ENCODE measurements at places on chromosomes 3 and 15.
A peak's percentile ranks its signal among the peaks of the same experiment; 100 is the strongest.

DNA sequence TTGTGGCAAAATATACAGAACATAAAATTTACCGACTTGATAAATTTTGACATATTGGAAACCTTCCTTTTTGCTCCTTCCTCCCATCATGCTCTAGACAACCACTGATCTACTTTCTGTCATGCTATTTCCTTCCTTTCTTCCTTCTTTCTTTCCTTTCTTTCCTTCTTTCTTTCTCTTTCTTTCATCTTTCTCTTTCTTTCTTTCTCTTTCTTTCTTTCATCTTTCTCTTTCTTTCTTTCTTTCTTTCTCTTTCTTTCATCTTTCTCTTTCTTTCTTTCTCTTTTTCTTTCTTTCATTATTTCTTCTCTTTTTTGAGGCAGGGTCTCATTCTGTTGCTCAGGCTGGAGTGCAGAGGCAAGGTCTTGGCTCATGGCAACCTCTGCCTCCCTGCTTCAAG is 8.9 kb upstream of the TMEM45A start:
- DNase-seq = no peak

GRCh38 chr15:88904624-88905327 is 8.4 kb downstream of the MFGE8 start:
- peak; percentile 39 for DNase-seq

DNA sequence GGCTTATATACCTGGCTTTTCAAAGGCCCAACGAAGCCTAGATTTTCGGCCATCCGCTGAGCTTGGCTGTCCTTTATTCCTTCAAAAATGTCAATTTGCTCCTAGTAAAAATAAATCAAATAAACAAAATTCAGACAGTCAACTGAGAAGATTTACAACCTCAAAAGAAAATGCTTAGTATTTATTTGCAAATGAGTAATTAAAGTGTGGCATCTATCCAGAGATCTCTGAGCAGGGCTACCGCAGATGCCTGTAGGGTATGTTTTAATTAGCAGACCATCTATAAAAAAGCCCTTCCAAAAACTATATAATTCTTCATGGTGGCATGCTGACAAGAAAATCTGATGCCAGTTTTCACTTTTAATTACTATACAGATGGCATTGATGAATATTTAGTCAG is 136.2 kb downstream of the SUCLG2 start:
- no peak for DNase-seq

- no peak for DNase-seq
Measured at GRCh38 chr15:27587810-27588209, 511.3 kb downstream of the OCA2 start.

DNA sequence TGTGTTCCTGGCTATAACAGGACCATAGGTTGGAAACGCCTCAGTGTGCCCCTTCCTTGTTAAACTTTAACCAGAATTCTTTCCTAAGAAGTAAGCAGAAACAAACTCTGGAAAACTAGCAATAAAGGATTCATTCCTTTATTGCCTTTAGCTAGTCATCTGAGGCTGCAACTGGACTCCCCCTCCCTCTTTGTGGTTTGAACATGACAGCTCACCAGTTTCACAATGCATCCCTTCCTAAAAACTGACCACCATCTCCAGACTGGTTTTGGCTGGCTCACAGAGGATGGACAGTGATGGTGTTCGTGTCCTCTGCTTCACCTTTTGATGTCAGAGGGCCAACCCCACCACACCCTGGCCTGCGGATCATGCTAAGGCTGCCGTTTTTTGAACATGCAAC is 27.9 kb upstream of the TGFBR2 start:
- peak; percentile 73 for DNase-seq

- DNase-seq = no peak
Measured at GRCh38 chr15:60392601-60392985, 5.2 kb downstream of the ANXA2 start.

DNA sequence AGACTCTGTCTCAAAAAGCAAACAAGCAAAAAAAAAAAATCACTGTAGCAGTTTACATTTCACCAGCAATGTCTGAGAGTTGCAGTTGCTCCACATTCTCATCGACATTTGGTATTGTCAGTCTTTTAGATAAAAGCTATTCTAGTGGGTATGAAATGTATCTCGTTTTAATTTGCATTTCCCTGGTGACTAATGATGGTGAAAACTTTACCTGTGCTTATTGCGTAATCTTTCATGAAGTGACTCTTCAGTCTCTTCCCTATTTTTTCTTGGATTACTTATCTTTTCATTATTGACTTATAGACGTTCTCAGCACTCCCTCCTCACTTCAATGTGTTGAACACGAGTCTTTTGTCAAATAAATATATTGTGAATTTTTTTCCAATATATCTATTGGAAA is 37.2 kb upstream of the CLSTN2 start:
- DNase-seq = no peak

DNA sequence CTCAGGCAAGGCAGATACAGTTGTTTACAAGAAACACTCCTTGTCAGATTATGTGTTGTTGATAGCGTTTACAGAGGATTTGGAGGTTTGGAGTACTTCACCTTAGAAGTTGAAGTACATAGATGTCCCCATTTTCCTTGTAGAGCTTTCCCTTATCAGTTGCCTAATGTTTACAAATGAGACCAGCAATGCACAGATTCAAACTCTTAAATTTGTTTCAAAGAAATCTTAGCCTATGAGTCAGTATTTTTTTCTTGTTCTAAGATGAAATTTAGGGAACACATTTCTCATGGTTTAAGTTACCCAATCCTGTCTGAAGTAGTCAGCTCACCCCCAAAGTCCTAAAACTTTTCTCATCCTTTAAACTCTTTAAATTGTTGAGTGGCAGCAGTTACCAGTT is 6.3 kb upstream of the EIF5A2 start:
- DNase-seq = no peak

GRCh38 chr3:178705925-178706324 is 169.7 kb downstream of the KCNMB2 start:
- no peak for DNase-seq

GRCh38 chr3:71384837-71385716 is 198.5 kb downstream of the FOXP1 start:
- DNase-seq = no peak

DNA sequence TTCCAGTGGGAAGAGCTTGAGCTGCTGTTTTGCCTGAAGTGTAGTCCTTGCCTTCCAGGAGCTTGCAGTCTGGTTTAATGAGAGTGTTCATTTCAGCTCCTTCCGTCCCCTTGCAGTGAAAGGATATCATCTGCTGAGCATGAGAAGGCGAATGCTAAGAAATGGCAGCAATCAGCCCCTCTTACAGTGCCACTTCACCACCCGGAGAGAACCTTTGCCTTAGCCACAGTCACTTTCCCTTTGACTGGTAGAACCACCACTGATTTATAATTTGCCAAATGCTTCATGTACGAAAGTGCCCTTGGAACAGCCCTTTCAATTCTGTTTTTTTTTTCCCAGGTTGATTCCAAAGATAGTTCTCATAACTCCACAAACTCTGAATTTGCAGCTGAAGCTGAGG is 11.5 kb downstream of the TATDN2 start:
- DNase-seq = no peak

GRCh38 chr15:41017066-41017735 is 63.9 kb downstream of the CHAC1 start:
- DNase-seq = no peak

GRCh38 chr3:21273259-21274025 is 477.6 kb downstream of the ZNF385D start:
- peak; percentile 50 for DNase-seq

DNA sequence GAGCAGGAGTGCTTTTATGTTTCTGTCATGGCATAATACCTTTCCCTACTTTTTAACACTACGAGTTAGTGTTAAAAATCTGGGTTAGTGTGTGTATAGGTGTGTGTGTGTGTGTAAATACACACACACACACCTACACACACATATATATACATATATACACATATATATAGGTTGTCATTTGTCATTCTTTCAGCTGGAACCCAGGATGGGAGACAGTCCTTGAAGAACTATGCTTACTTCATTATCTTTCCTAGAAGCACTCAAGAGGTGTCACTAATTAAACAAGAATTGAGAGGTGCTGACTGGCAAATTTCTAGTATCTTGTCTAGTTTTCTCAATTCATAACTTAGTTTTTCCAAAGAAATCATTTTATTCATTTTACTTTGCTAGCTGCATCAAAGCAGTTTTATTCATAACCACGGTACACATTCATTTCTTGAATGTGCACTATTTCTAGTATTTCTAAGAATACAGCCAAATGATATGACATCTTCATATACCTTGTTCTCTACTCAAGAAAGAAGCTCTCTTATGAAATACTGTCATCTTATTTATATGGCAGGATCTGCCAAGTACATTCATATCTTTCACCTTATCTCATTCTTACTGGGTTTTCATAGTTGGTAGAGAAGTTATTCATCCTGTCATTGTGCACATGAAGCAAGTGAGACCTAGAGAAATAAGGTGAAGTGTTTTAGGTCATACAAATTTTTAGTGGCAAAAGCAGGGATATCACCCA is 46.6 kb downstream of the ISL2 start:
- DNase-seq = no peak

GRCh38 chr3:122973893-122974615 is 53.5 kb downstream of the SEMA5B start:
- DNase-seq = no peak

DNA sequence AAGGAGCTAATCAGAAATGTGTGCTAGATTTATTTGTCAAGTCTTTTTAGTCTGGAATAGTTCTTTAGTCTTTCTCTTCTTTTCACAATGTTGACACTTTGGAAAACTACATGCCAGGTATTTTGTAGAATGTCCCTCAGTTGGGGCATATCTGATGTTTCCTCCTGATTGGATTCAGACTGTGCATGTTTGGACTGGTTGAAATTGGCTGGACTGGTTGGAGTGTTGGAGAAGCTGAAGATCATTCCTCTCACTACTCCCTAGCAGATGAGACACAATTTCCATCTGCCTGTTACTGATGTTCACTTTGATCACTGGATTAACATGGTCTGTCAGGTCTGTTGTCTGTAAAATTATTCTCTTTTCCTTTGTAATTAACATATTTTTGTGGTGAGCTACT is 3.7 kb downstream of the NME9 start:
- DNase-seq = no peak

- no peak for DNase-seq
Measured at GRCh38 chr3:157353652-157354051, 83.0 kb upstream of the PTX3 start.

DNA sequence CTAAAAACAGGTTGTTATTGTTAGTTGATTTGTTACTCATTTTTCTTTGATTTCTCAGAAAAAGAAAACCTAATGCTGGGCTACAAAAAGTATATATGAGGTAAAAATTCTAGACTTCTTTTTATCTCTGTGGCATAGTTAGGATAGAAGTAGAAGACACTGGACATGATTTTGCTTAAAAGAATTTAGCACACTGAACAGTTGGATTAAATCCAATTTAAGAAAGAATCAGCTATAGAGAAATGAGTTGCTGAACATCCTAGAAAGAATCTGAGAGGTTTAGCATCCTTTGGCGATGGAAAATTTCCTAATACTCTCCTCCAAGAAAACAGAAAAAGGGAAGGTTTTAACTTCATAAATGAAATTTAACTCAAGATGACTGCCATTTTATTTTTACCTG is 259.7 kb downstream of the TBL1XR1 start:
- no peak for DNase-seq

DNA sequence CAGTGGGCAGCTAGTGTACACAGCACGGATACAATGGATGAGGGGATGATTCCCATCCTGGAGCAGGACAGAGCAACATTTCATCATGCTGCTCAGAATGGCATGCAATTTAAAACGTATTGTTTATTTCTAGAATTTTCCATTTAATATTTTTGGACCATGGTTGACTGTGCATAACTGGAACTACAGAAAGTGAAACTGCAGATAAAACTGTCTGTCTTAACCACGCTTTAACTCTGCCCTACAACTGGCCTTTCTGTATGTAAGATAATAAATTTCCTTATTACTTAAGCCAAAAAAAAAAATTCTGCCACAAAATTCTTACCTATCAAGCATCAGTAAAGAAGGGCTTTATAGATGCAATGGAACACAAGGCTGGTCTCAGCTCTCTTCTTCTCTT is 33.4 kb downstream of the AP3S2 start:
- DNase-seq = no peak

DNA sequence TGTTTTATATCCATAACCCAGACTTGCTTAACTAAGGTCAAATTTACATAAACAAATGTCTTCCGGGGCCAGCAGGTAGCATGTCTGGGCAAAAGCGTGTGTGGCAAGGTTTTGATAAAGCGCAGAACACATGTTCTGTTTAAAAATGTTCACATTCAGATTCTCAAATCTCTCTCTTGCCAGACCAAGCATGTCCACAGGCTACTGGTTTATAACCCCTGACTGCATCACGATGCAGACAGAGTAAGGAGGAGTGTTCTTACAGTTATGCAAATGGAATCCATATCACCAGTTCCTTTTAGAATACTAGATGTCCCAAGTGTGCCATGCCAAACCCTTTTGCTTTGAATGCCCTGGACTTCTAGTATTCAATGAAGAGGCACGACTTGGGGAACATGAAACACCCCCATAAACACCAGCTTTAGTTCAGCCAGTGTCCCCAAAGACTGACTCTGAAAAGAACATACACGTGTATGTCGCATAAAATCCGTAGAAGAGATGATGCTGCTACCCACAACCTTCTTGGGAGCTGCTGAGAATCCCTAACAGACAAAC is 412.0 kb downstream of the CNTN4 start:
- no peak for DNase-seq

- no peak for DNase-seq
Measured at GRCh38 chr15:47929138-47929803, 191.5 kb upstream of the SLC24A5 start.

GRCh38 chr3:164174059-164174458 is 904.2 kb downstream of the SI start:
- DNase-seq = no peak

GRCh38 chr3:15267502-15267901 is 61.5 kb downstream of the CAPN7 start:
- no peak for DNase-seq

- DNase-seq = no peak
Measured at GRCh38 chr3:189606774-189607173, 24.4 kb upstream of the TP63 start.

GRCh38 chr3:20072422-20072821 is 32.2 kb downstream of the KAT2B start:
- no peak for DNase-seq

GRCh38 chr15:85554852-85555521 is 174.6 kb downstream of the AKAP13 start:
- no peak for DNase-seq

GRCh38 chr3:133301194-133301593 is 98.7 kb upstream of the BFSP2 start:
- DNase-seq = peak; percentile 82

GRCh38 chr3:98775459-98776139 is 12.5 kb downstream of the ST3GAL6 start:
- DNase-seq = no peak

GRCh38 chr3:139135657-139136056 is 91.0 kb upstream of the PRR23C start:
- no peak for DNase-seq

DNA sequence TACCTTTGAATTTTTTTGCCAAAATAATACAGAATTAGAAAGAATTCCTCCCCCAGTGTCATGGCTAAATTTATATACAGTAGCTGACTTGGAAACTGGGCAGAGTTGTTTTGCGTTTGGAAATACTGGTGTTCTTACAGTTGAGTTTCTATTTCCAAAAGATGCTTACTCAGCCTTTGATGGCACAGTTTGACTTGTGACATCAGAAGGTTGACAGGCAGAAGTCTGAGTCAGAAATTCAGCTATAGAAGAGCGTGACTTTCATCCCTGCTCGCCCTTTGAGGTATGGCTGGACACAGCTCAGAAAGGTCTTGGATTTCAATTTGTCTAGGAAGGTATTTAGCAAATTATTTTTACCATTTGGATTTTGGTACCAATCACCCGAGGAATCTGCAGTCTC is 175.8 kb downstream of the VGLL4 start:
- no peak for DNase-seq

GRCh38 chr3:134406331-134407238 is 32.3 kb upstream of the AMOTL2 start:
- no peak for DNase-seq

- DNase-seq = no peak
Measured at GRCh38 chr3:49740427-49740826, 16.7 kb upstream of the GMPPB start.

Data from HS-5 (cell line).